Cerebellar cortex (tissue), 1 donor: ENCODE measurements at places on chromosomes 2 and 18.

- DNase-seq = no peak
Measured at GRCh38 chr2:240168546-240169361, 28.3 kb upstream of the OTOS start.

DNA sequence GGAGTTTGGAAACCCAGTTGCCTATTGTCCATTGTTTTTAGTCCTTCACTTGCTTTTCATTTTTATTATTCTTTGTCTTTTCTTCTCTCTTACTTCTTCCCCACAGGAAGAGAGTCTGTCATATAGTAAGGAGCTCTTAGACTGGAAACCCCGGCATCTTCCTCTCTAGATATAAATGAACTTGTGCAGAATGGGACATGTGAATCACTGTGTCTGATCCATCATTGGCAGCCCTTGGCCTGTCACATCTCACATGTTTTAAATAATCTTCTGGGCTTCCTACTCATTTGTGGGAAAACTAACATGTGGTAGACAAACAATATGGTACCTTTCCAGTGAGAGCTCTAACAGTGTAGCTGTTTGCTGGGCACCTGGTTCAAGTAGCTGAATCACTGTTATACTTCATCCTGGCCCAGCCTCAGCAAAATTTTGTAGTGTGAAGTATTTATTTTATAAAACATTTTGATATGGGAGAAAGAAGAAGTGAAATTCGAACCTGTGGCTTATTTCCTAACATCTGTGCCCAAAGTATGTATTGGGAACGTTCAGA lies 112.8 kb downstream of the PHLPP1 start:
- no peak for DNase-seq

GRCh38 chr2:219429958-219430606 lies 4.6 kb upstream of the SPEG start:
- DNase-seq = no peak

GRCh38 chr2:160224060-160224459 lies 24.0 kb upstream of the ITGB6 start:
- DNase-seq = no peak

DNA sequence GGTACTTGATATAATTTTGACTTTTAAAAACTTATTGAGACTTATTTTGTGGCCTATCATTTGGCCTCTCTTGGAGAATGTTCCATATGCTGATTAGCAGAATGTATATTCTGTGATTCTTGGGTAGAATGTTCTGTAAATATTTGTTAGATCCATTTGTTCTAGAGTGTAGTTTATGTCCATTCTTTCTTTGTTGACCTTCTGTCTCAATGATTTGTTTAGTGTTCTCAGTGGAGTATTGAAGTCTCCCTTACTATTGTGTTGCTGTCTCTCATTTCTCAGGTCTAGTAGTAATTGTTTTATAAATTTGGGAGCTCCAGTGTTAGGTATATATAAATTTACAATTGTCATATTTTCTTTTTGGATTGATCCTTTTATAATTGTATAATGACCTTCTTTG lies 349.6 kb upstream of the CWC22 start:
- DNase-seq = no peak

- no peak for DNase-seq
Measured at GRCh38 chr2:64114912-64115277, 29.3 kb downstream of the PELI1 start.

DNA sequence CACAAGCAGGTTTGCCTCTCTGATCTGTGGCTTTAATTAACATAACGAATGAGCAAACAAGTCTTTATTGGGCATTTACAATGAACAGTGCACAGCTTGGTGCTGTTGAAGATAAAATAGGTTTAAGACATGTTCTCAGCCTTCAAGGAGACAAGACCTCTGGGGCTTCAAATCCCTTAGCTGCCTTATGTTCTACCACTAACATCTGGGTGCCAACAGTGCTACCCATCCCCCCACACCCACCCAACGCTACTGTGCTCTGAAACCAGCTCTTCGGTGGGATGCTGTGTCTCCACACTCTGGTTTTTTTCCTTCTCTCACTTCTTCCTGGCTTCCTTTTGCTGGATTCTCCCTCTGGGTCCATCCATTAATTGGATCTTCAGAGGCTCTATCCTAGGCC lies 14.1 kb upstream of the B3GNT2 start:
- no peak for DNase-seq

DNA sequence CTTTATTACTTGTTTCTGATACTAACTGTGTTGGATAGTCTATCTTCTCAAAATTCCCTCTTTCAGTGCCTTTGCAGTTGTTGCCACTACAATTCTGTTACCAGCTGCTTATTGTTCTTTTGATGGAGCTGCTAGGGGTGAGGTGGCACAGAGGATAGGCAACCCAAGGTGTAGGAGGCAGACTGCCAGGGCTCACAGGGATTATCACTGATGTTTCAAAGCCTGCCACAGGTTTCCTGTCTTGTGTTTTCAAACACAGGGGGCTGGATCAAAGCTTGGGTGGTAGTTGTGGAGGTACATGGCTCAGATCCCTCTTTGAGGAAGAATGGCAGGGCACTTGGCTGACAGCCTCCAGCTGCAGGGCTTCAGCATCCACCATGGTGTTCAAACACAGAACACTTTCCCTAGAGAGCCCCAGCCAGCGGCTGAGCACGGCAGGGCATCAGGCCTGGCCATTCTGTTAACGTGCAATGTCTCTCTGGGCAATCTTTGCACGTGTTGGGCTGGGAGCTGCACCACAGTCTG lies 87.1 kb downstream of the POLE4 start:
- DNase-seq = no peak

- DNase-seq = no peak
Measured at GRCh38 chr2:12389344-12390045, 327.2 kb upstream of the TRIB2 start.

GRCh38 chr2:175999283-175999819 lies 2.7 kb downstream of the LNPK start:
- no peak for DNase-seq

DNA sequence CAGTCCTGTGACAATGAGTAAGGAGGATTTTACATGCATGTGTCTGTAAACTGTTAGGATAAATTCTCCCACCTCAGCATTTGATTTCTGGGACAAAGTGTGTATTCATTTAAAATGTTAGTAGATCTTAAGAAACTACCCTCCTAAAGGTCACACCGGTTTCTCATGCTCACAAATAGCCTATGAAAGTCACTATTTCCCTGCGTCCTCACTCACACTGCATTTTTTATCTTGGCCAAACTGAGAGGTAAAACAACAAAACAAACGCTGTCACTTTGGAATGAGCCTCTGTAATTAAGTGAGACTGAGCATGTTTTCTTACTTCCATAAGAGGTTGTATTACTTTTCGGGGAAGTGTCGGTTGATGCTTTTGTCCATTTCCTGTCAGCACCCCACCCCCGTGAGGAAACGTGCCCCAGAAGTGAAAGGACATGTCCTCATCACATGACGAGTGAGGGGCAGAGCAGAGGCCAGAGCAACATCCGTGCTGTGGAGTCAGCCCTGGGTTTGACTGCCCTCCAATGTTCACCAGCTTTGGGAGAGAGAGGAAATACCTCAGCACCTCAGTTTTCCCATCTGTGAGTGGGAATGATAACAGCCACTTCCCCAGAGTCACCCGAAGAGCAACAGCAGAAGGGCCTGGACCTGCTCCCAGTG lies 3.1 kb downstream of the GYPC start:
- DNase-seq = no peak

- no peak for DNase-seq
Measured at GRCh38 chr2:200455958-200456421, 53.9 kb downstream of the KCTD18 start.

GRCh38 chr2:61910603-61911002 lies 5.1 kb downstream of the COMMD1 start:
- no peak for DNase-seq

DNA sequence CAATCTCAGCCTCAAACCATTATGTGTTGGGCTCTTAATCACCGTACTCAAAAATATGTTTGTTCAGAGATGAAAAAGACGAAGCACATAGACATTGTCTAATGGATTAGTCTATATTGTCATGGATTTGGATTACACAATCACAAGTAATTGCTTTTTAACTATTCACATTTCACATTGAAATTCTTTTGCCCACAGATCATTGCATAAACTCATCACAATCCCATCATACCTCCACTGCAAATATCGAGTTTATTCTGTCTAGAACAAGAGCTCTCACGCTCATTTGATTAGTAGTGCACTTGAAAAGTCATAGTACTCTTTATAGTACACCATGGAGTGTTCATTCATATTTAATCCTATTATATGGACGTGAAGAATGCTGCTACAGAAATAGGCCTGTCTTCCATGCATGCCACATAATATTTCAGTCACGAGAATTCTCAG lies 97.9 kb upstream of the SOX11 start:
- DNase-seq = no peak

GRCh38 chr18:13269013-13269280 lies 50.4 kb downstream of the LDLRAD4 start:
- no peak for DNase-seq

- DNase-seq = peak; percentile 16
Measured at GRCh38 chr2:138071720-138072719, 107.7 kb downstream of the HNMT start.

GRCh38 chr2:100529900-100530299 lies 32.9 kb upstream of the PDCL3 start:
- DNase-seq = no peak

GRCh38 chr18:8747440-8747937 lies 42.1 kb downstream of the MTCL1 start:
- DNase-seq = no peak

- DNase-seq = no peak
Measured at GRCh38 chr2:191180276-191180675, 29.5 kb upstream of the STAT4 start.

DNA sequence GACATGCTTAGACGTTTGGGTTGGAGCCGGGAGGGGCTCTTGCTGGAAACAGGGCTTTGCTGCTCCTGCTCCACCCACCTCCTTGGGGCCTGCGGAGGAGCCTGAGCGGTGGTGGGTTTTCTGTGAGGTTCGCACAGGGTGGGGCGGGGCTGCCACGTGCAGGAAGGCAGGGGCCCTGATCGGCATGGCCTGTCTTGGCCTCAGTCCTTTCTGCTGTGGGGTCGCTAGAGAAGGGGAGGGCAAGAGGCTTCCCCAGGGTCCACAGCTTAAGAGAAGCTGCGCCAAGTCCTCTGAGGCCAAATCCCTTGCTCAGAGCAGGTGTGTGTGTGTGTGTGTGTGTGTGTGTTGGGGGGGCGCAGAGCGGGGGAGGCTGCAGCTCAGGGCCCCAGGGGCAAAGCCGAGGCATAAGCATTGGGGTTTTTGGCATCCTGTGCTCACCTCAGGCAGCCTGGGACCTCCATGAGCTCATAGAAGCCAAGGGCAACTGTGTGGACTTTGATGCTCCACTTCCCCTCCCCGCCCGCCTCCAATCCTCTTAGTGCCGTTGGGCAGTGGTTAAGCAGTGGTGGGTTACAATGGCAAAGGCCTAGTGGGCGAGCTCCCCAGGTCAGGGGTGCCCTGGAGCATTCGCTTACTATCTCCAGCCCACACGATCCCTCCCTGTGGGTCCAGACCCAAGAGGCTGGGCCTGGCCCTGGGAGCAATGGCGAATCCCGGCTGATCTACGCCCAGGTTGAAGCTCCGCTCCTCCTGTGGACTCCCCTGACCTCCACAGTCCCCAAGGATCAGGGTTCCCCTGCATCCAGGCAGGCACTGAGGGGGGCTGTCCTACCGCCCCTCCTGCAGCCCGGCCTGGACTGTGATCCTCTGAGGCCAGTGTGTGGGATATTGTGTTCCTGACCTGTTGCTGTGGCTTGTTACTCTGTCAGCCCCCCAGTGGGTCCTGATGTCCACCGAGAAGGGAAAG lies 28.9 kb downstream of the TOGARAM2 start:
- DNase-seq = no peak

DNA sequence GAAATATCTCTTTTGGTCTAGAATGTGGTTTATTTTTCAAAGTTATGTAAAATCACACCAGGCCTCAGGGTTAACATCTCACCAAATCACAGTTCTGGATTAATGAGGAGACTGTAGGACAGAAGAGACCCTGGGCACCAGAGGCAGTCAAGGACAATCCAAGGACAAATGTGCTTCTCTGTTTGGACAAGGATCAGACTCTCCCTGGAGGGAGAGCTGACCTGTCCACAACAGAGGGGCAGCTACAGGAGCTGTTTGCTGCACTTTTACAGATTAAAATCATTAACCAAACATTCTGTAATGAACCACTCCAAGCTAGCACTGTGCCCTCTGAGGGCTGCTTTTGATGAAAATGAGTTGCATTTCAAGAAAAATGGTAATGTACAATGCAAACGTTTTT lies 690.6 kb upstream of the SLC8A1 start:
- DNase-seq = no peak

- no peak for DNase-seq
Measured at GRCh38 chr2:217656316-217656715, 346.5 kb downstream of the TNS1 start.

GRCh38 chr2:149393614-149394013 lies 63.2 kb downstream of the LYPD6 start:
- DNase-seq = no peak

DNA sequence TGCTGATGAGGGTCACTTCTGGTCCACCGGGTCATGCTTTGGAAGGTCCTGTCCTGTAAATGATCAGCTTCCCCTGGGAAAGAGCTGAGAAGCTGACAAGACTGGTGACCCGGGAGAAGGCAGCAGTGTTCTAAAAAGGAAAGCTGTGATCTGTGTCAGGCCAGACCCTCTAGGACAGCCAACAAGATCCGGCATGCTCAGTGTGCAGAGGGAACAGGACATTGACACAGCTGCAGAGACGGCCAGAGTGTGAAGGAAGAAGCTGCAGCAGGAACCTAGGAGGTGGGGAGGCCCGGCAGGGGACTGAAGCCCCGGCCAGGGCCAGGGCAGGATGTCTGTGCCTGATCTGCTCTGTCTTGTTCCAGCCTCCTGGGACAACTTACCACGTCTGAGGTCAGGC lies 372.7 kb upstream of the ID2 start:
- no peak for DNase-seq

GRCh38 chr2:120778244-120778643 lies 42.6 kb downstream of the GLI2 start:
- DNase-seq = no peak

GRCh38 chr2:78585871-78586270 lies 439.6 kb upstream of the REG3G start:
- DNase-seq = no peak

- DNase-seq = no peak
Measured at GRCh38 chr2:10424051-10424450, 24.1 kb downstream of the ODC1 start.
